ENCODE measurements at places on chromosomes 2 and 18.

DNA sequence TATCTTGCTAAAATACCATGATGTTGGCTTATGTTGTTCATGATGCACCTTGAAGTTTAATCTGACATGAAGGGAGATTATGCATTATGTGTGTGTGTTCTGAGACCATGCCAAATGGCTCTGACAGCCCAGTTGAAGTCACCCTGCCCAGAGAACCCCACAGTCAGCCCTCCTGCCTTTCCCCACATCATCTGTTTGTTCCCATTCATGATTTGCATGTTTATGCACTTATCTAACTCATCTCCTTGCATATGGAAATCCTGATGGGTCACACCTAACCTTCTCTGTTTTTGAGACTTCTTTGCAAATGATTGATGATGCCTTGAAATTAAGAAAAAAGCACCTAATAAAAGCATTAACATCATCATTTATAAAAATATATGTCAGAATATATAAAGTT, 752.2 kb downstream of the GALR1 start:
- DNase-seq = no peak

DNA sequence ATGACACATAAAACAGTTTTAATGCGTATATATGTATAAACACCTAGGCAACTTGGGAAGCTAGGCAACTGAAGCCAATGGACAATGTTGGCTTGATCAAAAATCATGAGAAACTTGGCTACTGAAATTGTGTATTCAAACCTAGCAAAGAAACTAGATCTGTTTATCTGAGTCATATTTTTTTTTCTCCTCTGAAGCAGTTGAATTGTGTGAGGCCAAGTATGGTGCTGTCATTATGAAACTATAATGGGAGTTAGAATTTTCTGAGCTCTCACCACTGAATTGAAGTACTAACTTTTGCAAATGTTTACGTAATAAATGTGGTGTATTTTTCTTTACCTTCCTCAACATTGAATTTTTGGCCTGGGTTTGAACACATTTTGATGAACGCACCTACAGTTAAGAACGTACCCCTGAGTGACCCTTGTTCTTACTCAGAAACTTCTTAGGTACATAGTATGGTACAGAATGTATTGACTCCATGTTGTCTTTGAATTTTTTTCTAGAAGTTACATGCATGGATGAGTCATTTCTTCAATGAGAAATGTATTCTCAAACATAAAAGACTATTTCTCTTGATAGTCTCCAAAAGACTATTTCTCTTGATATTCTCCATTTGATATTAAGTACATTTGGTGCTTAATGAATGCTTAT, 23.8 kb downstream of the CD28 start:
- no peak for DNase-seq

GRCh38 chr2:8310557-8311455, 371.1 kb upstream of the ID2 start:
- no peak for DNase-seq

GRCh38 chr2:191552066-191552465, 125.9 kb upstream of the NABP1 start:
- DNase-seq = peak; percentile 28

DNA sequence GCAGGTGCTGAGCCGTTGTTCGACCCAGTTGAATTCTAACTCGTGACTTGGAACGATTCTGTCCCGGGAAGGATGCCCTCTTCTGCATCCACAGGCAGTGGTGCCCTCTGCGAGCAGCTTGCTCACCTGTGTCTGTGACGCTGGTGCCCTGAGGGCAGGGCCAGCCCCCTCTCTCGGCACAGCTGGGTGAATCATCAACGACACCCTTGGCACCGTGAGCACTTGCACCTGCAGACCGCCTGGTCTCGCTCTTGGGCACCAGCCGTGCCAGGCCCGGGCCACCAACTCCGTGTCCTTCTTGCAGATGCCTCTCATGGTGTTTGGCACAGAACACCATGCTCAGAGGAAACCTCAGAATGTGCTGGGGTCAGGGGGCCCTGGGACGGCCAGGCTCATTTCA, 75.0 kb downstream of the SLC66A2 start:
- DNase-seq = no peak

DNA sequence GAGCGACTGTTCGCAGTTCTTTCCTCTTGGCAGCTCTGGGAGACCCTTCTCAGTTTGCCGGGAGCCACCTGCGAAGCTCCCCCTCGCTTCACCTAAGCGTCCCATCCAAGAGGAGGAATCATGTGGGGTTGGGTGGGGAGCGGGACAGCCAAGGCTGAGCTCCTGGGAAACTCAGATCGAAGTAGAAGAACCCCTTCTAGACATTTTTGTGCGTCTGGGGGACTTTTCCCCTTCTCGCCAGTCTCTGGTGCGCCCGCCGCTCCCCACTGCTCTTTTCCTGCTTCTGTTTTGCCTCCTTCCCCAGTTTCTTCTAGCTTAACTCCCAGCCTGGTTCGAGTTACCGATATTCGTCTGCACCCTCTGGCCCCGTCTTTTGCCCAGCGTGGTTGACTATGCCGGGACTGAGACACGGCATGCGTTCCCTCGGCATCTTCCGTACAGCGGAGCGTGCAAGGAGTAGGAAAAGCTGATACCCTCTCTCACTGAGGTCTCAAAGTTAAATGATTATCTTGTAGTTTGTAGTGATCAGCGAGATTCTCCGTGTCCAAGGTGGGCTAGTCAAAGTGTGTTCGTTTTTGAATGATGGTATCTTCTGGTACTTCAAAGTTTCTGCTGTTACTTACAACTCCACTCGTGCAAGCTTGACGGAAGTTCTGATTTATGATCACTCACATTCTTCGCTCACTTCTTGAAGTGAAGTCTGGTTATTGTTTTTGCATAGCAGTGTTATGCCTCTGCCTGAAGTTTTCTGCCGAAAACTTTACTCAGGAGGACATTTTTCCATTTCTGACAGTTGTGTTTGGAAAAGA, 664 bp downstream of the CAMKMT start:
- no peak for DNase-seq

DNA sequence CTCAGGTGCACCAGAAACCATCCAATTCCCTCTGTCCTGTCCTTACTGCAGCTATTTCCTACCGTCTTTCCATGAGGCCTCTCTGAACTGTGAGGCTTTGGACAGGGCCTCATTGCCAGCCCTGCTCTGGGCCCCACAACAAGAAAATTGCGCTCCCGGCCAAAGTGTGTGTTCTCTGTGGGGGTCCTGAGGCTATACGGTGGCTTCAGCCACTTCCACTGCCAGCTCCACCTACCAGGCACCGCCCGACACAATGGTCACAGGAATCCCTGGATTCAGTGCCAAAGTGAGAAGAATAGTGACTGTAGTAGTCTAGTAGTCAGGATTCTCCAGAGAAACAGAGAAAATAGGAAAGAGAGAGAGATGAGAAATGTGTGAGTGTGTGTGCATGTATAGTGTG, 140.2 kb downstream of the IRS1 start:
- DNase-seq = no peak

GRCh38 chr2:38386821-38387220, 9.7 kb upstream of the ATL2 start:
- no peak for DNase-seq

DNA sequence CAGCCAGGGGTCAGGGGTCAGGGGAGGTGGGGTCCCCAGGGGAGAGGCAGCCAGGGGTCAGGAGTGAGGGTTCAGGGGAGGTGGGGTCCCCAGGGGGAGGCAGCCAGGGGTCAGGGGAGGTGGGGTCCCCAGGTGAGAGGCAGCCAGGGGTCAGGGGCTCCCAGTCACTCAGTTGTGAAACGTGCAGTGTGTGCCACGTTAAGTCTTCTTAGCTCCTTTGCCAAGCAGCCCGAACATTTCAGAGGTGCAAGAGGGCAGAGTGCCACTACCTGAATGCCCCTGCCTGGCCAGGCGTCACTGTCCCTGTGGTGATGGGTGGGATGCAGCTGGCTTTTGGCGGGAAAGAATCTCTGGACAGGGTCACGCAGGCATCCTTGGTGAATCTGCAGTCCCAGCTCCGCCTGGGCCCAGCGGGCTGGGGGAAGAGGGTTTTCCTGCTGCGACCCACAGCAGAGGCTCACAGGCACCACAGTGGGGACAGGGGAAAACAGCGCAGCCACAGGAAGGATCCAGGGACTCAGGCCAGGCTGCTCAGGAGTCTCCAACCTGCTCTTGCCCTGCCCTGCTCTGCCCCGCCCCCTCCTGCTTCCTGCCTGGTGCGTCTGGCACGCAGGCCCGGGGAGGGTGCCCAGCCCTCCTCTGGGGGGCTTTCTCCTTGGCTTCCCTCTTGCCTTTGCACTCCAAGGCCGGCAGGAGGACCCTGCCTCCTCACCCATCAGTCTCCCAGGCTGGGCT, 188.3 kb downstream of the TWIST2 start:
- DNase-seq = no peak

DNA sequence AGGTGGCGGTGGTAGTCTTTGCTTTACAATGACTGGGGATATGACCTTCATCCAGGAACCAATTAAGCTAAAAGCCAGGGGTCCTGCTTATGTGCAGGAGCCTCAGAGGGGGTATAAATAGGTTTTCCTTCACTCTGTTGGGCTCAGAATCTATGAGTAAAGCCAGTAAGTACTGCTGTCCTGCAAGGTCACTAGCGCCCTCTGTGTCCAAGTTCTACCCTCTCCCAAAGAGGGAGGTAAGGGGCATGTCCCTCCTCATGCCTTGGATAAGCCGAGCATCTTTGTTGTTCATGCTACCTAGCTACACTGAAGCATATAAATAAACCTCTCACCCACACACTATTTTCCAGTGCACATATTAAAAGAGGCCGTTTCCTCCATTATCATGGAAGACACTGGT, 79.4 kb downstream of the SPRED2 start:
- DNase-seq = no peak

DNA sequence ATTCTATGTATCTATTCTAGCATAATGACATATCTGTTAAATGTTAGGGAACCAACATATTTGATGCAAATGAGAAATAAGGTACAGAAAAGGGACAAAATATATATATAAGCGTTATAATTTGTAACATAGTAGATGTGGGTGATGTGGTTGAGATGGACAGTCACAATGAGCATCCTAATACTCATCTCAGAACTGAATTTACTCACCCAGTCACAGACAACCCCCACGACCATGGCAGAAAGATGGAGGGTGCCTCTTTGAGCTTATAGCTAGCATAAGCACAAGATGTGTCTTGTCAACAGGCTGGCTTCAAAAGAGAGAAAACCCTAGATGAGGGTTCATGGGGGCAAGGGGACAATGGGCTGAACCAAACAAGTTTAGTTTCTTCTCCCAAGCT, 9.1 kb upstream of the DSG3 start:
- DNase-seq = no peak

GRCh38 chr2:36408198-36408703, 52.7 kb downstream of the CRIM1 start:
- no peak for DNase-seq

GRCh38 chr2:127096718-127097470, 10.1 kb downstream of the BIN1 start:
- no peak for DNase-seq

GRCh38 chr2:10303181-10303693, 533 bp downstream of the HPCAL1 start:
- no peak for DNase-seq

DNA sequence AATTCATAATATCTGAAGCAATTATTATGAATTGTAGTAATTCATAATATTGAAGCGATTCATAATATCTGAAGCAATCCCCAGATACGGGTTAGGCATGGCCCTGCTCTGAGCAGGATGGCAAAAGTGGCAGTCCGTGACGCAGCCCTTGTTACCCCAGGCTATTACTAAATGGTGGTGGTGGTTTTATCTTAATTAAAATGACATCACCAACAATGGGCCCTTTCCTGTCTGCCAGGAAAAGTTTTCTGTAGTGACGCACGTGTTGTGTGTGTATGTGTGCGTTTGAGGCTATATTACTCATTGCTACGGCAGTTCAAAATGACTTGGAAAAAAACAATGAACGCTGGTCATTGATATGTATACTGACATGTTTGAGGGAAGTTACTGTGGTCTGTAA, 10.6 kb upstream of the MOCOS start:
- DNase-seq = no peak

DNA sequence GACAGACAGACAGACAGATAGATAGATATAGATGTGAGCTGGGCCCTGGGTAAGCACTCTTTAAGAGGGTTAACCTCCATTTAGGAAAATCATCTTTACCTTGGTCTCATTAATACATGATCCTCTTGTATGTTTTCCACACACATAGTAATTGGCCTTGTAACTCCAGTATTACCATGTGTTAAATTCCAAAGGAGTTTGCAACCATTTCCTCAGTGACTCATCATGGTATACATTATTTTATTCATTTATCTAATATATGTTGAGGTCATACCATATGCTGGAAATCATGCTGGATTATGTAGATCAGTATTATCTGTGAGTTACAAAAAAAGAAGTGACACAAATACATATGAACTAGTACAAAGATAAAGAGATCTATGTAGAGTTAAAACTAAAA, 504.3 kb downstream of the DCC start:
- no peak for DNase-seq

DNA sequence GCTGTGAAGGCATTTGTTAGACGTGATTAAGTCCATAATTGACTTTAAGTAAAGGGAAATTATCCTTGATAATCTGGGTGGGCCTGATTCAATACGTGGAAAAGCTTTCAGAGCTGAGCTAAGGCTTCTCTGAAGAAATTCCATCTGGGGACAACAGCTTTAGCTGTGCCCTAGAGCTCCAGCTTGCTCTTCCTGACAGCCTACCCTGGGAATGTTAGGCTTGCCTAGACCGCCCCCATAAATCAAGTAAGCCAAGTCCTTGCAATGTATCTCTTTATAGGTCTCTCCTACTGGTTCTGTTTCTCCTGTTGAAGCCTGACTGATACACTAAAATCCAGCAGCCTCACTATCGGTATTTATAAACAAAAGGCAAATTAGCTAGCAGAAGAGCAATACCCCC, 160.0 kb downstream of the STK39 start:
- DNase-seq = peak; percentile 13

GRCh38 chr2:43169099-43169945, 57.1 kb downstream of the ZFP36L2 start:
- no peak for DNase-seq

DNA sequence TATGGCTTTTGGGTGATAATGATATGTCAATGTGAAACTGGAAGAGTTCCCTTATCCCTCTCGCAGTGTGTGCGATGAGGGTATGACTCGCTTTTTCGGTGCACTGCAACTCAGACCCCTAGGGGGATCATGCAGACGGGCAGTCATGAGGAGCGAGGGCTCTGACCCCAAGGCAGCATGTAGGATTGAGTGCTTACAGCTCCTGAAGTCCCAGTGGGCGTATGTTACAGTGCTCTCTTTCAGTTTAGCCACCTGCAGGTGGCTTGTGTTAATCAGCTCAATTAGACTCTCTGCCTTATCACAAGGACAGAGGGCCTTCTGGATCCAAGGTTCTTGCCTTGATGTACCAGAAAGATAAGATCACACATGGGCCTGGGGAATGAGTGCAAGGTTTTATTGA, 1269.9 kb upstream of the GYPC start:
- no peak for DNase-seq

DNA sequence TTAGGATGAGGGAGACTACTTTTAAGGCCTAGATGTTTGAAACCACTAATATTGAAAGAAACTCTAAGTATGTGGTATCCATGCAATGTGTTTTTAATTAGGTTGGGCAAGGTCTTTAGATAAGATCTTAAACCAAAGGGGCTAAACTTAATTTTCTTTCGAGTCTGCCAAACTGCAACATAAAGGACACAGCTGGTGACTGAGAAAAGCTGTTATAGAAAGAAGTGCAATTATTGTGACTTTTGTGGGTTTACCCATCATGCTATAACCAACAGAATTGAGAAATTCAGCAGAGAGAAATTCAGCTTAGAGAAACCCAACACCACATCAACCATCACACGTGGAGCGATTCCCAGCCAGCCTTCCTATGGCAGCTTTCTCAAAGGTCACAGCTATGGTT, 119.5 kb upstream of the LMAN1 start:
- no peak for DNase-seq

GRCh38 chr2:240139666-240140393, 628 bp downstream of the OTOS start:
- DNase-seq = no peak
